ENCODE measurements at places on chromosomes 2 and 18.
A peak's percentile ranks its signal among the peaks of the same experiment; 100 is the strongest.

GRCh38 chr2:184577056-184577455, 21.3 kb upstream of the ZNF804A start:
- DNase-seq = no peak

GRCh38 chr2:71846669-71847291, 300.9 kb downstream of the CYP26B1 start:
- no peak for DNase-seq

- no peak for DNase-seq
Measured at GRCh38 chr2:152437276-152438108, 102.5 kb downstream of the FMNL2 start.

GRCh38 chr2:145591109-145591809, 1071.3 kb upstream of the ZEB2 start:
- DNase-seq = no peak

GRCh38 chr2:91477731-91478672, 2786.5 kb downstream of the RPIA start:
- no peak for DNase-seq

GRCh38 chr2:125874564-125874963, 781.4 kb upstream of the GYPC start:
- no peak for DNase-seq

- DNase-seq = peak; percentile 70
Measured at GRCh38 chr2:241810307-241811200, 1.6 kb downstream of the NEU4 start.

DNA sequence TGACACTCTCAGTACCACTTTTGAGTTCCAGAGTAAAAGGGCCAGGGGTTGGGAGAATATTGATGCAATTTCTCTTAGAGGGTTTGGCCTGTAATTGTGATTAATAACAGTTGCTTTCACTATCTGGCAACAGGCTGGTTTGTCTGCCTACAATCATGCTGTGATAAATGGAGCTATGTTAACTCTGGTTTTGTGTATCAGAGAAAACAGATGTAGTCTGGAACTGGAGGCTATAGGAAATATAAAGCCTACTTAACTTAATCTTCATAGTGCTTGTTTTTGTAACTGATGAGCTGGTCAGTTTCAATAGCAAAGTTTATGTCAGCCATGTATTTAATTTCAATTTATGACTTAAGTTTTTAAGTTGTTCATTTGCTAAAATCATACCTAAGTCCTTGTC, 138.0 kb downstream of the AGPS start:
- DNase-seq = no peak

- no peak for DNase-seq
Measured at GRCh38 chr2:10712185-10712809, 9.1 kb upstream of the ATP6V1C2 start.

DNA sequence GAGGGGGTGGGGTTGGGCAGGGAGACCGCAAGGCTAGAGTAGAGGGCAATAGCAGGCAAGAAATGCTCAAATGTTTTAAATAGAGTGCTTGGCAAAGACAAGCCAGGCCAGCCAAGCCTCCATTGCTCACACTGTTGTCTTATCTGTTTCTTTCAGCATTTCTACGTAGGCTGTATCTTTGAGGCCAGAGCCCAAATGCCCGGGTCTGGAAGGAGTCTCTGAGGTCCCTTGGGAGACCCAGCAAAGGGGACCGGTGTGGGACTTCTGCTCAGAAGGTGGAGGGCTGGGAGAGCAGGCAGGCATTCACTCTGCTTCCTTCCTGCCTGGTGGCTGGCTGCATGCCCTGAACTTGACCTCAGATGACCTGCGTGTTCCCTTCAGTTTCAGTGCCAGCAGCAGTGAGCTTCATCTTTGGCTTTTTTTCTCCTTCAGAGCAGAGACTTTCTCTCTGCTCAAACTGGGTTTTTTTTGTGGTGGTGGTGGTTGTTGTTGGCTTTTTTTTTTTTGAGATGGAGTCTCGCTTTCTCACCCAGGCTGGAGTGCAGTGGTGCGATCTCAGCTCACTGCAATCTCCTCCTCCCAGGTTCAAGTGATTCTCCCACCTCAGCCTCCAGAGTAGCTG, 13.7 kb upstream of the TET3 start:
- DNase-seq = no peak

GRCh38 chr2:214577769-214578168, 166.9 kb downstream of the VWC2L start:
- DNase-seq = no peak

DNA sequence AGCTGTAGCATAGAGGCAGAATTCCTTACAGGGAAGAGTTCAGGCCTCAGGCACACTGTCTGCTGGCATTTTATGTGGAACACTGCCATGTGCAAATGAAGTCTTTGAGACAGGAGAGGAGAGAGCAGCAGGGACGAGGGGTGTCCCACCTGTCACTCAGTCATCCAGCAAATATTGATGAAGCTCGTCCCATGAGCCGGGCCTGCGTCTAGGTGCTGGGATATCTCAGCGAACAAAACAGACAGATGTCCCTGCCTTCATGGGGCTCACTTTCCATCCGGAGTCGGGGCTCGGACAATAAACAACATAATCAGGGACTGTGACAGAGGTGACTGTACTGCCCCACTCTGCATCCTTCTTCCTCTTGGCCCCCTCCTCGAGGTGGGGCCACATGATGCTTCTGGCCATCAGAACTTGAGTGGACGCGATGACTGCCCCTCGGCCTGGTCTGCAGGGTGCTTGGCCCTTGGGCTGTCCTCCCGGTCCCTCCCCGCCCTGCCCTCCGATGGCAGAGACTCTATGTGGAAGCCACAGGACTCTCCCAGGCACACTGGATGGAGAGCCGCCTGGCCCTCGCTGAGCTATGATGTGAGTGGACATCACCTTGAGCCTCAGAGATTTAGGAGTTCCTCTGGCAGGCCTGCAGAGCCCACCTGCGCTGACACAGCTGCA, 78.8 kb downstream of the MBP start:
- DNase-seq = no peak

- no peak for DNase-seq
Measured at GRCh38 chr2:114864901-114865300, 422.5 kb downstream of the DPP10 start.

DNA sequence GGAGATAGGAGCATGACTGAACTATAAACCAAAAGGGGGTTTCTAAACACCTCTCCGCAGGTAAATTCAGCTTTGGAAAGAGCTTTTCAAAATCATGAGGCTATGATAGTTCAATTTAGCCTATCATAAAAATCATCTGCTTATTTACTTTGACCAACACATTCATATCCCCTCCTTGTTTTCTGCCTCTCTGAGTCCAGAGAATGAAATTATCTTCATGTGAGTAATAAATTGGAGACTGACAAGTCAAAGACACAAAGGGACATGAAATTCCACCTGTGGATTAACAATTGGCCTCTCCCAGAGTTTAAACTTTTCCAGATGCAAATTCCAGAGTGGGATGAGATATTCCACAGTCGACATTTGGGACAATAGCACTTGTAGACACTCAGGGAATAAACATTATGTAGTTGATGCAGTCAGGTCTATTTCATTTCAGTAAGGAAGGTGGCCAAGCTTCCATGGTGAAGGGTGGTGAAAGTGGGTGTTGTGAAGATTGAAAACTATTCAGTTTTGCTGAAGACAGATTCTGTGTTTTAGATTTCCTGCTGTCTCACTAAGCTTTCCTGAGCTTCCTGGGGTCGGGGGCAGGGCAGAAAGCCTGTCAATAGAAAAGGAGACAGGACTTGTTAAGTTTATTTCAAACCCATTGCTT, 84.7 kb downstream of the CDC42EP3 start:
- no peak for DNase-seq

DNA sequence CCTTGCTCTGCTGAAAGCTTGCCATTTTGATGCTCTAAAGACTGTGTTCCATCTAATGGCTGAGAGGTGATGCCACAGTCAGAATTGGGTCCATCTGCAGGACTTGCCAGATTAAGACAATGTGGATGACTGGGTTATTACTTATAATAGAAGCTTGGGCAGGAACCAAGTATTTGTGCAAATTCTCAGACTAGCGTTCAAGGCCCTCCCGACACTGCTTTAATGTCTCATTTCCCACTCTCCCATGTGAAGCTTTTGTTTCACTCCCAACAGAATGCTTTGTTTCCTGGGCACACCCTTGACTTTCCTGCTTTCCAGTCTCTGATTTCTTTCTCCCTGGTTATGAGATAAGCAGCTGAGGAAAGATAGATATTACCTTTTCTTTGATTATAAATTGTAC, 215.8 kb downstream of the KCNS3 start:
- DNase-seq = no peak

DNA sequence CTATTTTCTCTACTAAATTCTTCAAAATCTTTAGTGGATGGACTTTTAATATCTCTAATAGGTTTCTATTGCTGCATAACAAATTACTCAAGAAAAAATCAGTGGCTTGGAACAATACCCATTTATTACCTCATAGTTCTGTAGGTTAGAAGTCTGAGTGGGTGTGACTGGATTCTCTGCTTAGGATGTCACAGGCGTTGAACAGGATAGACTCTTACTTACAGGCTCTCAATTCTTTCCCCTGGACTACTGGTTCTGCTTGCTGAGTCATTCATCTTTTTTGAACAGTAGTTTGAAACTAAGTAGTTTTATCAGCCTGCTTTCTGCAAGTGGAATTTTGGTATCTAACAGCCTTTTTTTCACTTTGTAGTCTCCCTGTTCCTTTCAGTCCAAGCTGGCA, 265.4 kb downstream of the ZNF385B start:
- DNase-seq = no peak

DNA sequence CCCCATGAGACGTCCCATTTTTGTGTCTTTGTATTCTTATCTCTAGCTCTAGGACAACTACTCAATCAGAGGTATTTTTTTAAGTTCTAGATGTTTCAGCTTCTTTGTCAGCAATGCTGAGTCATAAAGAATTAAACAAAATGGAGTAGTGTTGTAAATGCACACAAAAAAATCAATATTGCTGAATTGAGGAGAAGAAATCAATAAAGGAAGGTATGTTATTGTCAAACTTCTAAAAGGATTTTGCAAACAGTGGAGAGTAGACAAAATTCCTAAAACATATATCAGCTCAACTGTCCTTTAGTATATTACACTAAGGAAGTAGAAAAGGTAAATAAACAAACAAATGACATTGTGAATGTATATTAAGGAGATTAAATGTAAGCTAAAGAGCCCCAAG, 726.1 kb upstream of the NRXN1 start:
- DNase-seq = no peak

GRCh38 chr2:205617905-205618304, 64.4 kb upstream of the NRP2 start:
- DNase-seq = no peak

DNA sequence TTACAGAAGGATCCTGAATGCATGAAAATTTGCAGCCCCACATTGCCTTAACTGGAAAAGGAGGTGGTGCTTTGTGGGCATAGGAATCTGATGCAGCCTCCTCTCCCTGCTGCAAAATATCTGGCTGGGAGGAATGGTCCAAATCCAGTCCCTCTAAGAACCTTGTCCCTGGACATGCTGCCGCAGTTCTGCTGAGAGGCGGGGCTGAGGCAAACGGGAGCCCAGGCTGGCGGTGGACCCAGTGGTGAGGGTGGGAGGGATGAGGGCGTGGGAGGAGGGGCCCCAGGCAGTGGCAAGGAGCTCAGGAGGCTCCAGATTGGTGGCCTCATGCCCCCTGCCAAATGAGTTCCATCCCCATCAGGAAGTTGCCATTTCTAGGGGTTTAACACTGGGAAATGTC, 36.2 kb downstream of the ZAP70 start:
- DNase-seq = no peak

DNA sequence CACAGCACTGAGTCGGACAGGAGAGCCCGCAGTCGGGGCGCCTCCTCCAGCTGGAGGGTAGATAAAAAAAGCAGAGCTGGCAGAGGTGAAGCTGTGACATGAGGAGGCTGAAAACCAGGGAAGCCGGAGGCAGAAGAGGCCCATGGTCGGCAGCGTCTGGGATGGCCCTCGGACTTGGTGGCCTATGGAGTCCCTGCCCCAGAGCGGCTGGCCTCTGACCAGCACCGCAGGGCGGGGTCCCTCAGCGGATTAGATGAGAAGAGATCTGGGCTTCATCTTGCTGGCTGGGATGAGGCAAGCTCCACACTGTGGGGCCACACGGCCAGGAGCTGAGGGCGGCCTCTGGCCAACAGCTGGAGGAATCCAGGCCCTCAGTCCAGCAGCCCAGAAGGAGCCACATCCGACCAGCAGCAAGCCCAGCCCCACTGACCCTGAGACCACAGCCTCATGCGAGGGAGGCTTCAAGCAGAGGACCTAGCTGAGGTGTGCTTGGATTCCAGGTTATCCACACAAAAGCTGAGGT, 174.1 kb downstream of the EIPR1 start:
- no peak for DNase-seq

- no peak for DNase-seq
Measured at GRCh38 chr2:129766374-129766993, 213.0 kb upstream of the RAB6C start.

DNA sequence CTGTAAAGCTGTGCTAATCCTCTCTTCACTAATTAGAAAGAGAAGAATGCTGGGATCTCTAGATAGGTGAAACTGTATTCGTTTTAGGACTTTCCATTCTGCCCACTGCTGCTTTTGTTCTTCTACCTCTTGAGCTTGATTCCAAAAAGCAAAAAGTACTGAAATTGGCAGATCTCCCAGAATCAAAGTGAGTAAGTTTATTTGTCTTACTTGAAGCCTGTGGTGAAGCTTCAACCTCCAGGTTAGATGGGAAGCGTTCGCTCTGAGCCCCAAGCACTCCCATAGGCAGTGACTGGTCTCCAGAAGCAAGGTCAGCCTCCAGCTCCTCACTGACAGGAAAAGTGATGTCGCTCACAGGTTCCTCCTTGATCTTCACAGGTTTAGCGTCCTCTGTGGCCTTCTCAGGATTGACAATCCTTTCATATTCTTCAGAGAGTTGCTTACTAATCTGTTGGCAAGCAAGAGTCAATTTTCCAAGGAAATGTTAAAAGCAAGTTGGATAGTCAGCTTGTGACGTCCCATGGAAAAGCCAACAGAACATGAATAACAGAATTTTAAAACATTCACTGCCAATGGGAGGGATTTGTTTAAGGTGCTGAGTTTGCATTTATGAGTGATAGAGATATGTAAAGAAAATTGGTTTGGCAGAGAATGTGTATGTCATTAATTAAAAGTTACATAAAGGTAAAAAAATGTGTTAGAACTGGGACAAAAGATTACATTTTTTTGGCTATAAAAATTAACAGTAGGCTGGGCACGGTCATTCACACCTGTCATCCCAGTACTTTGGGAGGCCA, 8.1 kb downstream of the SUPT7L start:
- no peak for DNase-seq

GRCh38 chr2:54318821-54319220, 62.8 kb upstream of the TSPYL6 start:
- DNase-seq = no peak

- DNase-seq = peak; percentile 11
Measured at GRCh38 chr2:219430633-219431615, 3.7 kb upstream of the SPEG start.

DNA sequence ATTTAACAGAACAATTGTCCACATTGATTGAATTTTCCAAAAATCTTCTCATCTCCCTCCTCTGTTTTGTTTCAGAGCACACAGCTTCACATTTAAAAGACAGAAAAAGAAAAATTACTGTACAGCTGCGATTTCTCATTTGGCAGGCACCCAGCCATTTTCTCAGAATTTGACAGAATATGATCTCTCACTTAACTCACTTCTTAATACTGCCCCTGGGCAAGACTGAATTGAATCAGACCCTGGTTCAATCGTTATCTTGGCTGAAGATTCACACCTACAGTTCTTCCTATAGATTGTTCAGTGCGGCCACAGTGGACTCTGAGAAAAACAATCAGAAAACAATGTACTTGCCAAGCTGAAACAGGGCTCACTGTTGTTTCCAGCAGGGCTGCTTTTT, 90.2 kb upstream of the LHCGR start:
- DNase-seq = no peak

GRCh38 chr18:5294113-5294456, 1.4 kb downstream of the ZBTB14 start:
- DNase-seq = no peak

GRCh38 chr2:239457586-239458445, 57.0 kb upstream of the HDAC4 start:
- DNase-seq = no peak
